ENCODE measurements at places on chromosomes 13 and 19.

- no peak overlapping the region for H3K4me3 ChIP-seq
- DNase-seq, result no peak
- peaks cover 12% of the 10 kb centered on the region for H3K4me1 ChIP-seq
- no peaks in the 10 kb centered on the region for H3K27me3 ChIP-seq
- H3K36me3 ChIP-seq, result no peaks in the 10 kb centered on the region
Observed at GRCh38 chr13:54185101-54185500, 1156.5 kb downstream of the OLFM4 start.

GRCh38 chr19:45104658-45105349, 11.8 kb downstream of the PPP1R37 start:
- peaks cover 4% of the 10 kb centered on the region for H3K27me3 ChIP-seq
- H3K36me3 ChIP-seq, result no peaks in the 10 kb centered on the region
- DNase-seq, result no peak
- peaks cover 48% of the 10 kb centered on the region for H3K4me1 ChIP-seq
- no peak overlapping the region for H3K4me3 ChIP-seq
- H3K27ac ChIP-seq, result no peak overlapping the region

DNA sequence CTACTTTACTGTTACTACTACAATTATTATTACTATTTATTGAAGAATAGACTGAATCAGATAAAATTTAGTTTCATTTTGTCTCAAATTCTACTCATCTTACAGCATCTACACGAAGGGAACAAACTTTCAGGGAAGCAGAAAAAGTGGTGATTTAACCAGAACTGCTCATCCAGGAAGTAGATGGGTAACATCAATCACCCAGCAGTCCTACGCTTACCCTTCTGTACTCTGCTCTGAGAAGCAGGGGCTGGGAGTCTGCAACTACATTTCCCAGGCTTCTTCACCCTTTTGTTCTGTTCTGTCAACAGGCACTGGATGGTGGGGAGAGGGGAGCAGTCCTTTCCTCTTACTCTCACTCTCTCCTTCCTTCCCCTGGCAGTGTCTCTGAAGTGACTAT, 31.4 kb upstream of the GGACT start:
- H3K27ac ChIP-seq, result no peak overlapping the region
- no peaks in the 10 kb centered on the region for H3K27me3 ChIP-seq
- H3K36me3 ChIP-seq, result peaks cover 79% of the 10 kb centered on the region
- no peak for DNase-seq
- no peaks in the 10 kb centered on the region for H3K4me1 ChIP-seq

GRCh38 chr19:28504727-28505126, 708.2 kb downstream of the UQCRFS1 start:
- peaks cover 61% of the 10 kb centered on the region for H3K4me1 ChIP-seq
- H3K4me3 ChIP-seq, result no peak overlapping the region
- H3K27me3 ChIP-seq, result peaks cover 13% of the 10 kb centered on the region
- no peak overlapping the region for H3K27ac ChIP-seq
- DNase-seq, result no peak

DNA sequence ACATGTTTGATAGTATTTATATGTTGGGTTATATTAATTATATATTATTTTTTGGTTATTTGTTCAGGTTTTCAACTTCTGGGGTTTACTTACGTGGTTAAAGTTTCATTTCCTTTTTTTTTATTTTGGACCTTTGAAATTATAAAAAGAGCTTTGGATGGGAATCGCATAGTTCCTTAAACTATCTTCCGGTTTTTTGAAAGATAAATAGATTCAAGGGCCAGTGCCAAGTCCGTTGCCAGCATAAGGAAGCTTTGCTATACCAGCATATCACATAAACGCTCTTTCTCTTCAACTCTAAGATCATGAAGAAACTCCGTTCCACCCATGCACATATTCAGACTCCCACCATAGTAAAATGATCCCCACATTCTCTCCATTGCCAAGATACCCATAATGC, 7.4 kb upstream of the OXGR1 start:
- H3K4me1 ChIP-seq, result peaks cover 69% of the 10 kb centered on the region
- H3K36me3 ChIP-seq, result no peaks in the 10 kb centered on the region
- no peak for DNase-seq
- H3K4me3 ChIP-seq, result no peak overlapping the region
- H3K27me3 ChIP-seq, result peaks cover 16% of the 10 kb centered on the region

DNA sequence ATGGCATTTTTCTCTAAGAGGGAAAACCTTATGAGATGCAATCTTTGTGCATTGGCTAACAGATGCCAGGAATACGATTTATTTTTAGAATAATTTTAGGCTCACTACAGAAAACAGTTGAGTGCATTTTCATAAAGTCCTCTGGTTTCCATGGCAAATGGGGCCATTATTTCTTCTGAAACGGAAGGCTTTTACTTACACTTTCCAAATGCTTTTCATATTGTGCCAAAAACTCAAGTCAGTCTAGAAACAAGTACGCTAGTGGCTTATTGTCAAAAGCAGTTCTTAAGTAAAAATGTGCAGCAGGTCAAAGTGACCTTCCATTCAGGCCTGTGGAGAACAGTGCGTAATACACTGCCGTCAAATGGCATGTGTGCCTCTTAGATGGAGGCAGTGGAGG, 628.7 kb downstream of the EFNB2 start:
- no peak overlapping the region for H3K4me3 ChIP-seq
- H3K4me1 ChIP-seq, result peaks cover 8% of the 10 kb centered on the region
- DNase-seq, result no peak
- no peaks in the 10 kb centered on the region for H3K36me3 ChIP-seq
- no peaks in the 10 kb centered on the region for H3K27me3 ChIP-seq

- peaks cover 31% of the 10 kb centered on the region for H3K4me1 ChIP-seq
- no peak overlapping the region for H3K4me3 ChIP-seq
- no peak for DNase-seq
- H3K27ac ChIP-seq, result no peak overlapping the region
Observed at GRCh38 chr13:23753458-23753857, 135.7 kb downstream of the MIPEP start.

- peaks cover 41% of the 10 kb centered on the region for H3K4me1 ChIP-seq
- no peaks in the 10 kb centered on the region for H3K36me3 ChIP-seq
- H3K4me3 ChIP-seq, result peak overlapping the region; percentile 78
- H3K27ac ChIP-seq, result peak overlapping the region; percentile 7
- peaks cover 11% of the 10 kb centered on the region for H3K27me3 ChIP-seq
- peak; percentile 96 for DNase-seq
Observed at GRCh38 chr19:48501494-48502349, 9.9 kb downstream of the LMTK3 start.

DNA sequence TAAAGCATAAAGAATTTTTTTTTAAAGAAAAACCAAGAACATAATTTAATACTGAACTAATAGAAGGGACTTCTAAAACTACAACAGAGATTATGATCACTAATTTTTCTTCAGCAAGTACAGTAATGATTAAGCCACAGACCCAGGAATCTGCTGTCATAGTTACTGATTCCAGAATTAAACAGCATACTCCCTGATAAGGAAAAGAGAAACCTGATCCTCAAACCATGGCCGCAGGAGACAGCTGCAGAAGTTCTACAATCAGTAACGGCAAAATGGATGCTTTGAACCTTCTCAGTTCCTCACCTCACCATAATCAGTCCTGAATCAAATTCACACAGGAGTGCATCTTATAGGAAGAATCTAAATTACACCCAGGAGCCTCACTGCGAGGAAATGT, 939.0 kb upstream of the SLITRK1 start:
- H3K36me3 ChIP-seq, result no peaks in the 10 kb centered on the region
- DNase-seq, result no peak
- H3K27me3 ChIP-seq, result no peaks in the 10 kb centered on the region
- H3K27ac ChIP-seq, result no peak overlapping the region

- H3K27ac ChIP-seq, result no peak overlapping the region
- H3K4me1 ChIP-seq, result peaks cover 15% of the 10 kb centered on the region
- H3K4me3 ChIP-seq, result no peak overlapping the region
- H3K27me3 ChIP-seq, result peaks cover 52% of the 10 kb centered on the region
Observed at GRCh38 chr19:19263886-19264487, 9.1 kb downstream of the TM6SF2 start.

DNA sequence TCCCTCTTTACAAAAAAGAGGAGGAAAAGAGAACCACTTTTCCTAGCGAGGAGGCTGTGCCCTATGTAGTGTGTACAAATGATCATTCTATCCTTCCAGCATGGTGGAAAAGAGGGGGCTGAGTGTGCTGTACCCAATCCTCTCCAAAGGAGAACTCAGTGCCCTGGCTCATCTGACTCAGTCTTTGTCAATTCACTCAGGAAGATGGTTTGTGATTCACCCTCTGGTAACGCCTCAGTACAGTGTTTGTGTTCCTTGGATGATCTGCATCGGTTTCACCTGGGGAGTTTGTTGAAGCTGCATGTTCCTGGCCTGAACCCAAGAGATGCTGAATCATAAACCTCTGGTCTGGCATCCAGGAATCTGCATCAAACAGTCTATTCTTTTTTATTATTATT, 18.3 kb upstream of the ENOX1 start:
- peaks cover 9% of the 10 kb centered on the region for H3K4me1 ChIP-seq
- H3K36me3 ChIP-seq, result no peaks in the 10 kb centered on the region
- peaks cover 2% of the 10 kb centered on the region for H3K27me3 ChIP-seq
- no peak overlapping the region for H3K27ac ChIP-seq
- no peak for DNase-seq

GRCh38 chr13:49953560-49953959, 17.4 kb upstream of the SPRYD7 start:
- H3K27ac ChIP-seq, result no peak overlapping the region
- DNase-seq, result no peak
- peaks cover 24% of the 10 kb centered on the region for H3K27me3 ChIP-seq
- no peak overlapping the region for H3K4me3 ChIP-seq

GRCh38 chr13:99507054-99507453, 5.8 kb downstream of the TM9SF2 start:
- H3K4me3 ChIP-seq, result no peak overlapping the region
- H3K27ac ChIP-seq, result no peak overlapping the region
- DNase-seq, result no peak
- H3K27me3 ChIP-seq, result no peaks in the 10 kb centered on the region
- H3K36me3 ChIP-seq, result peaks cover 66% of the 10 kb centered on the region

DNA sequence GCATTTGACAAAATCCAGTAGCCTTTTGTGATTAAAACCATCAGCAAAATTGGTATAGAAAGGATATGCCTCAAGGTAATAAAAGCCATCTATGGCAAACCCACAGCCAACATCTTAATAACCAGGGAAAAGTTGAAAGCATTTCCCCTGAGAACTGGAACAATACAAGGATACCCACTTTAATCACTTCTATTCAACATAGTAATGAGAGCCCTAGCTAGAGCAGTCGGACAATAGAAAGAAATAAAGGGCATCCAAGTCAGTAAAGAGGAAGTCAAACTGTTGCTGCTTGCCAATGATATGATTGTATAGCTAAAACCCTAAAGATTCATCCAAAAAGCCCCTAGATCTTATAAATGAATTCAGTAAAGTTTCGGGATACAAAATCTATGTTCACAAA, 1510.3 kb downstream of the PCDH9 start:
- H3K27ac ChIP-seq, result no peak overlapping the region
- H3K4me3 ChIP-seq, result no peak overlapping the region
- no peaks in the 10 kb centered on the region for H3K27me3 ChIP-seq
- no peaks in the 10 kb centered on the region for H3K4me1 ChIP-seq
- no peaks in the 10 kb centered on the region for H3K36me3 ChIP-seq

- no peaks in the 10 kb centered on the region for H3K27me3 ChIP-seq
- H3K4me1 ChIP-seq, result no peaks in the 10 kb centered on the region
- no peak overlapping the region for H3K4me3 ChIP-seq
- no peak for DNase-seq
Observed at GRCh38 chr13:27549406-27549981, 70.8 kb downstream of the LNX2 start.

- no peak for DNase-seq
- no peak overlapping the region for H3K27ac ChIP-seq
- peak overlapping the region; percentile 9 for H3K4me3 ChIP-seq
- no peaks in the 10 kb centered on the region for H3K4me1 ChIP-seq
- peaks cover 79% of the 10 kb centered on the region for H3K36me3 ChIP-seq
- H3K27me3 ChIP-seq, result no peaks in the 10 kb centered on the region
Observed at GRCh38 chr19:9672893-9673292, 2.0 kb downstream of the ZNF562 start.

- H3K27ac ChIP-seq, result peak overlapping the region; percentile 63
- H3K4me3 ChIP-seq, result no peak overlapping the region
- H3K36me3 ChIP-seq, result peaks cover 6% of the 10 kb centered on the region
- no peak for DNase-seq
Observed at GRCh38 chr13:99778500-99778899, 193.1 kb downstream of the ZIC5 start.

DNA sequence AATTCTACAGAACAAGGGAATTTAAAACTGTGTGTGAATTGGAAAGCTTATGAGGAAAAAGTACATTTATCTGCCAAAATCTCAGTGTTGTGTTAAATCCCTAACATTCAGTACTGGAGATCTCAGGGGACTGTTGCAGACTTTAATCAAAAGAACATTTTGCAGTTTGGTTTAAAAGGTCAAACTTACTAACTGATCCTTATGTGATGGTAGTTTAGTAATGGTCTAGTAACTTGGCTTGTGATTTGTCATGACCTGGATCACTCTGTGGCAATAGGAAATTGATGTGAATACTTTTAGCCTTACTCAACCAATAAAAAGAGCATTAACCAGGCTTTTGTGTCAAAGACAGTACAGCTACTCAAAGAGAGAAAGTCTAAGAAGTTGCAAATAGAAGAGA, 862.1 kb upstream of the MIR17HG start:
- H3K36me3 ChIP-seq, result no peaks in the 10 kb centered on the region
- peaks cover 5% of the 10 kb centered on the region for H3K27me3 ChIP-seq
- H3K4me3 ChIP-seq, result no peak overlapping the region
- no peak for DNase-seq
- no peak overlapping the region for H3K27ac ChIP-seq

DNA sequence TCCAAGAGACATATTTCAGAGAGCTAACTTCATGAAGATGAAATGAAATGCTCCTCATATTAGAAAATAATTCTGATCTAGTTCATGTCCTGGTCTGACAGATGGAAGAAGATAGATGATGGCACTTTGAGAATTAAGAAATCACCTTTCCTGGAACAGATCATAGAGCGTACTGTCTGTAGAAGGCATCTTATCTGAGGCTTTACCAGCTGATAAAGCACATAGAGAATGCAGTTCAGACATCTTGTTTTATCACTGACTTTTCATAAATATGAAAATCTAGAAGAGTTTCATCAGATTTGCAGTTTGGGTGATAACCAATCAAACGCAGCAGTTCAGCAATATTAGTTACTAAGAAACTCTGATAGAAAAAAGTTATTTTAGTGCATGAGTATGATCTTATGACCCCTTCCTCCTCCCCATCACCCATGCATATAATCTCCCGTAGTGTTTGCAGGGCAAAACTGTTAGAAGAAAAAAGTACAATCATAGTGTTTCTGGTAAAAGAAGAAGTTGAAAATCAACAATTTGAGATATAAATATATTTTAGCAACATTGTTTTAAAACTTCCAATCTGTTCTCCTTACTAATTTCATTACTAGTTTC, 585.2 kb downstream of the PCDH9 start:
- DNase-seq, result no peak
- no peak overlapping the region for H3K27ac ChIP-seq
- no peaks in the 10 kb centered on the region for H3K27me3 ChIP-seq
- no peaks in the 10 kb centered on the region for H3K36me3 ChIP-seq
- no peaks in the 10 kb centered on the region for H3K4me1 ChIP-seq

- no peaks in the 10 kb centered on the region for H3K27me3 ChIP-seq
- H3K27ac ChIP-seq, result no peak overlapping the region
- peaks cover 3% of the 10 kb centered on the region for H3K4me1 ChIP-seq
- peaks cover 16% of the 10 kb centered on the region for H3K36me3 ChIP-seq
- DNase-seq, result no peak
Observed at GRCh38 chr13:49356223-49356622, 87.6 kb downstream of the CAB39L start.

All from nephron progenitor cell (in vitro differentiated cells).